Stimulated activated CD8-positive, alpha-beta memory T cell treated with anti-CD3 and anti-CD28 coated beads, Interleukin-7, amount 100 ng/mL, for 1 hour (primary cell): ENCODE measurements at places on chromosomes 4 and X.

GRCh38 chrX:120207009-120207605 is 43.5 kb upstream of the ZBTB33 start:
- DNase-seq = no peak

DNA sequence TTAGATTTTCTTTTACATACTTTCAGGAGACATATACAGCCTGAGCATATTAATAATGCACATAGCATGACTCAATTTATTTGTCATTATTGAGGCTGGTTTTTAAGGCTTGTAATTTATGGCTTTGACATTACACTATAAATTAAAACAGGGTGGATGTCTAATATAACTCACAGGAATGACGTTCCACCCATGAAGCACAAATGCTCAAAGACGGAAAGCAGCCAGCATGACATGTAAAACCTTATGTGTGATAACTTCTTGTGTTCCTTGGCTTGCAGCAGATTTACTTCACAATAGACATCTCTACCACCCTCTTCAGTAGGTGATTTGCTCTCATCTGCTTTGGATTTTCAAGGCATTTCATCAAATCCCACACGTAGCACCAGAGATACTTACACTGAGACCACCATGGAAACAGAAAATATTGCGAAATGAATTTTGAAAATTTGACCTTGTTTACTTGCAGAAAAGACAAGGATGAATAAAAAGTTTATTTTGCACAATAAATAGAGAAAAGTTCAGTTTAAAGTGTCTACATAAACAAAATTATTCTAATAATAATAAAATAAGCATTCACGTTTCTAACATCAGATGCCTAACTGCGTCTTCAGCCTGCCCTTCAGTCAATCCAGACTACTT is 64.7 kb upstream of the BTC start:
- DNase-seq = no peak

DNA sequence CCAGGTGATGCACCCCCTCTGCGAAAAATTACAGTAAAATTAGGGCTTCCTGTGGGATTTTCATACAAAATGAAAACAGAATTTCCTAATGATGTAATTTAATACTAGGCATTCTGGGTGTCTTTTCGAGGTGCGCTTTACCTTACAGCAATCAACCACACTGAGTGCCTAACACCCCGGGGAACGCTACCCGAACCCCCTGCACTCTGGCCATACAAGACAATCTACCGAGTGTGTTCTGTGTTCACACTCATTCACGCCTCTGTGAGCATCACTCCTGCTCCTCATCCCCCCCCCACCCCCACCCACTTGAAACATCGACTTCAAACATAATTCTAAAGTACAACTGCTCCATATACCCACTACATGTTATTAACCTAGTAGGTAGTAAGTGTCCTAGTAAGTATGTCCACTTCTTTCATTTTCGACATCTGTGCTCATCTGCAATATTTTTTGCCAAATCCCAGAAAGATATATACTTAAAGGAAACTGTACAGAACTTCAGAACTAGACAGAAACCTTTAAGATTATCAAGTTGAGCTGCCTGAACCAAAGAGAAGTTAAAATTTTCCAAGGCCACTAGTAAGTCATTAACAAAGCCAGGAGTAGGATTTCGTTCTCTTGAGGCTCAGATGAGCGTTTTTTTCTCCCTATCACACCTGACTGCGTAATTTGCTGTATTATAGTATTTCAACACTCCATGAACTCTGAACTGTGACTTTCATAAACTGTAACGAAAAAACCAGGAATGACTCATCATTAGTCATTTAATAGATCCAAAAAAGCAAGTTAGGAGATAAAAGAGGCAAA is 80.0 kb downstream of the FAT1 start:
- no peak for DNase-seq

DNA sequence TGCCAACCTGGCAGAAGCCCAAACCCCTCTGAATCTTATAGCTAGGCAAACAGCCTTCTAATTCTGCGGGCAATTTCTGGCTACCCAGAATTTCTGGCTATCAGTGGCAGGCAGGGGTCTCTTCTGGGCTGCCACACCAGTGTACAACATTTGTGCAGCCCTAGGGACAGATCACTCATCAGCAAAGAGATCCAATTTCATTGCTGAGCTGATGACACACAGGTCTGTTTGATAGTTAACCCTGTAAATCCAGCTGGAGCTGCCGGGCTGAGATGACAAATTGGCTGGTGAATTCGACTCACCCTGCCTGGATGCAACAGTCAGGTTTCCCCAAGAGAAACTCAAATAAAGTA is 2.4 kb downstream of the MID1 start:
- DNase-seq = no peak

DNA sequence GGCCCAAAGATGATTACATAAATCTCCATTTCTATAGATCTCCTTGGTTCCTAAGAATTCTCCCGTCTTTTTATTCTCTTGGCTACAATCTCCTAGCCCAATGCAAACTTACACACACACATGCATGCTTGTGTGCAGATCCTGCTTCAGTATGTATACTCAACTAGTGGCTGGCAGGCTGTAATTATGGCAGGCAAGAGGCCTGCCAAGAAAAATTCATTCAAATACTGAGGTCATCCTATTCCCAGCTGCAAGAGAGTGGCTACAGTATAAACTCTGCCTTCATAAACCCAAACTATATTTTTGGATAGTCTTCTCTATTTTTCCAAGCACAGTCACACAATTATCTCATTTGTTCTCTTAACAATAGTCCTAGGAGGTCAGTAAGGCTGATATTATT is 95.2 kb downstream of the SHROOM4 start:
- no peak for DNase-seq

GRCh38 chrX:28498658-28499057 is 88.6 kb upstream of the IL1RAPL1 start:
- DNase-seq = no peak

DNA sequence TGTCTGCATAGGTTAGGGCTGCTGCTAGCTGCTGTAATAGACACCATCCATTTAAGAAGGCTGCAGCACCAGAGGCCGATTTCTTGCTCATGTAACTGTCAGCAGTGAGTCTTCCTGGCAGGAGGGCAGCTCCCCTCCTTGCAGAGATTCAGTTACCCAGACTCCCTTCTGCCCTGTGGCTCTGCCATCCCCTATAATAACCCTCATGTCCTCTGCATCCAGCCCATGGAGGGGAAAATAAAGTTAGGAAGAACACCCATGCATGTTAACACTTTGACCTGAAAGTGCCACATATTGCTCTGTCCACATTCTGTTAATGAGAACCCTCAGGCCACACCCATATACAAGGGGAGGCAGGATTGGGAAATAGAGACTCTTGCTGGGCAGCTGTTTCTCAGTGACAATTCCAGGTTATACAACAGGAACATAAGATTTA is 5.4 kb downstream of the STBD1 start:
- no peak for DNase-seq

DNA sequence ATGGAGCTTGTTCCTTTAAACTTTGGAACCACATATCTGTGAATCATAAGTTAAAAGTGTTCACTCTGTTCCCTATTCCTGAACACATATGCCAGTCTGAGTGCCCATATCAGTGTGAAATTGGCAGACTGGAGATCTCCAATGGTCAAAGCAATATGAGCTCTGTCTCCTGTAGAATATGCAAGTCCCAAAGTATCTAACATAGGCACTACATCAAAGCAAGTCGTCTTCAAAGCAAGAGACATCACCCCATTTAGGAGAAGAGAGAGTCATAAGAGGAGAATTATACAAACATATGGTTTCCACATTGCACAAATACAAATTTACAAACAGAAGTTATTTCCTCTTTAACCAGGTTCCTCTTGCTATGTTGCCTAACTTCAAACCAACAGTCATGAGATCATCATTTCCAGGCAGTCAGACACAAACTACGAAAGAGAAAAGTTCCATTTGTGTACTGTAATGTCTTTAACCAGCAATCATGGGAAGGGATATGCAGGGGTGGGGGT is 9.9 kb upstream of the GK start:
- no peak for DNase-seq

DNA sequence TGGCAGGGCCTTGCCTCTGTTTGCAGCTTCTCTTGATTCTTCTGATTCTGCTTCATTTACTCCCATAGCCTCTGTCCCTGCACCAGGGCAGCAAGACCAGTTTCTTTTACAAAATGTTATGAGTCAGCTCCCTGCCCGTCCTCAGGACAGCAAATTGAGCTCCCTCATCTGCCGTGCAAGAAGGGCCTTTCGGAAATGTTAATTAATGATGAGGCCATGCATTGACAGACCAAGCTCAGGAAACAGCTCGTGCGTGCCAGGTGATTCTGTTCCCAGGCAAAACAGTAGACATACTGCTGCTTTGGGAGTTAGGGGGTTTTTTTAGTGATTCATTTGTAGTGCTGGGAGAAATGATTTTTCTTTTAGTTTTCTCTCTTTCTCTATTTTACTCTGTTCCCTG is 231.7 kb downstream of the FBXW7 start:
- DNase-seq = no peak

- no peak for DNase-seq
Observed at GRCh38 chr4:156983366-156983765, 11.8 kb upstream of the PDGFC start.

DNA sequence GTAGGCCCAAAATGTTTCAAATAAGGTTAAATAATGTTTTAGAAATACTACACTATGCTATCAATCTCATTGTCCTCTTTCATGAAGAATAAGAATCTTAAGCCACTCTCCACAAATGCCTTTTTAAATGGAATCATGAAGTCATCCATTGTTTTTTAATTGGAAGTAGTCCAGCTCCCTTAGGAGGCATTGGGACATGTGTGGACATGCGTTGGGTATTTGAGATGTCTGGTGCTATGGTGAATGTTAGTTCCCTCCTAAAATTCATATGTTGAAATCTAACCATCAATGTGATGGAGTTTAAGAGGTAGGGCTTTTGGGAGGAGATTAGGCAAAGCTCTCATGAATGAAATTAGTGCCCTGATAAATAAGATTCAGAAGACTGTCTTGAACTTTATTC is 289.0 kb downstream of the C4orf33 start:
- no peak for DNase-seq

DNA sequence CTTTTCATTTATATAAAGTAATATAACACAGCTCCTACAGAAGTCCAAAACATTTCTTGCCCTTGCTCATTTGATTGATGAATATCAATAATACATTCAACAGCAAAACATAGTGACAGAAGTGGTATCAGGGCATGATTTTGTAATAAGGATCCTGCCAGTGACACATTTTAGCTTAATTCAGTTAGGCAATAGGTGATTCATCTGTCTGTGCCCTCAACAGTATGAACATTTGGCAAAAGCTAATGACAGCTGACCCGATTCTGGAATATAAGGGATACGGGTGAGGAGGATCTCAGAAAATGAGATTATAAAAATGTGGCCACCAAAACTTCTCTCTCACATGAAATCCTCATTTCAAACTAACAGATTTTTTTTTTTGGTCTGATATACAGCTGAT is 294.0 kb downstream of the CAMK2D start:
- DNase-seq = no peak

GRCh38 chr4:7323872-7324650 is 110.7 kb downstream of the PSAPL1 start:
- DNase-seq = no peak

GRCh38 chr4:84691170-84691691 is 108.3 kb downstream of the CDS1 start:
- DNase-seq = no peak

DNA sequence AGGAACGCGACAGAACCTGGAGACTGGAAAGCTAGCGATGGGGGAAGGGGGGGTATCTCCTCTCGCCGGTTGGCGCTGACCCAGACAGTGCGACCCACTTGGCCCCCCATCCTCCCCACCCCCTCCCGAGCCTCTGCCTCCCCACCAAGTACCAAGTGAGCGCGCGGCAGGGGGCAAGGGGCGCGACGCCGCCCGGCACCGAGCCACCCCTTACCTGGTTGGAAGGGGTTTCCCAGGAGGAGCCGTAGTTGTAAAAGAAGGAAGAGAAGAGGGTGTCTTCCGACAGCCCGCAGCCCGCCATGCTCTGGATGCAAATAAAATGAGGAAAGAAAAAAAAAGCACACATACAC is 112.2 kb downstream of the DHX15 start:
- no peak for DNase-seq

- no peak for DNase-seq
Observed at GRCh38 chr4:121814756-121815155, 8.9 kb downstream of the CCNA2 start.

DNA sequence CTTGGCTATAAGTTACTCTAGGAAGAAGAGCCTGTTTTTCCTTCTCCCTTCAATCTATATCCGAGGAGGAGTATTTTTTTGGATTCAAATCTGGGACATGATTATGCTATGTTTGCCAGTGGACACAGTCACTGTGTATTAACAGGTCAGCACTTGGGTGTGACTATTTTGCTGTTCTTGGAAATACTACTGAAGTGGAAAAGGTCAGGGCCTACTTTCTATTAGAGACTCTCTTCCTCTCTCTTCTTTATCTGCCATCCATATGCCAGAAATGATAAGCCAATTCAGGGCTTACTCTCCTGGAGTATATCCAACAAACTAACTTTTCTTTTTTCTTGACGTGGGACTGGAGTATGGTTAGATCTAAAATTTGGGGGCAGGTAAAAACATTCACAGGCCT is 40.5 kb downstream of the MID1IP1 start:
- DNase-seq = no peak

DNA sequence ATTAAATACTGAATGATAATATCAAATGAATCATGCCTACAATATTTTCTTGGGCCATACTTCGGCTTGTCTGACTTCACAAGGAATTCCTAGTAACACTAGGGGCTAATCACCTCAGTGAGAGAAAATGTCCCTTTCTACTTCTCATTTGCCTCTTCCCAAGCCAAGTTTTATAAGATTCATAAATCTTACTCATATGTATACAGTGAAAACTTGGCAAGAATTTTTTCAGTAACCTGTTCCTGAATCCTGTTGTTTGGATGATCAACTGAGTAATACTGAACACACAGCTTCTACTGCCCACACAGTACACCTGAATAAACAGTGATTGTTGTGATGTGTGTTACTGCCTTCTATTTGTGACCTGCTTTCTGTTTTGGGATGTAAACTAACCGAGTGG is 16.5 kb downstream of the TMPRSS11E start:
- DNase-seq = no peak

- no peak for DNase-seq
Observed at GRCh38 chr4:76078033-76078613, 3.6 kb downstream of the ART3 start.

GRCh38 chr4:186724058-186724863 is 605 bp upstream of the FAT1 start:
- no peak for DNase-seq

GRCh38 chrX:151184705-151185104 is 8.3 kb downstream of the GPR50 start:
- DNase-seq = no peak

GRCh38 chr4:92551616-92552015 is 247.8 kb downstream of the GRID2 start:
- DNase-seq = no peak
